ENCODE measurements at places on chromosomes 6 and 20.

DNA sequence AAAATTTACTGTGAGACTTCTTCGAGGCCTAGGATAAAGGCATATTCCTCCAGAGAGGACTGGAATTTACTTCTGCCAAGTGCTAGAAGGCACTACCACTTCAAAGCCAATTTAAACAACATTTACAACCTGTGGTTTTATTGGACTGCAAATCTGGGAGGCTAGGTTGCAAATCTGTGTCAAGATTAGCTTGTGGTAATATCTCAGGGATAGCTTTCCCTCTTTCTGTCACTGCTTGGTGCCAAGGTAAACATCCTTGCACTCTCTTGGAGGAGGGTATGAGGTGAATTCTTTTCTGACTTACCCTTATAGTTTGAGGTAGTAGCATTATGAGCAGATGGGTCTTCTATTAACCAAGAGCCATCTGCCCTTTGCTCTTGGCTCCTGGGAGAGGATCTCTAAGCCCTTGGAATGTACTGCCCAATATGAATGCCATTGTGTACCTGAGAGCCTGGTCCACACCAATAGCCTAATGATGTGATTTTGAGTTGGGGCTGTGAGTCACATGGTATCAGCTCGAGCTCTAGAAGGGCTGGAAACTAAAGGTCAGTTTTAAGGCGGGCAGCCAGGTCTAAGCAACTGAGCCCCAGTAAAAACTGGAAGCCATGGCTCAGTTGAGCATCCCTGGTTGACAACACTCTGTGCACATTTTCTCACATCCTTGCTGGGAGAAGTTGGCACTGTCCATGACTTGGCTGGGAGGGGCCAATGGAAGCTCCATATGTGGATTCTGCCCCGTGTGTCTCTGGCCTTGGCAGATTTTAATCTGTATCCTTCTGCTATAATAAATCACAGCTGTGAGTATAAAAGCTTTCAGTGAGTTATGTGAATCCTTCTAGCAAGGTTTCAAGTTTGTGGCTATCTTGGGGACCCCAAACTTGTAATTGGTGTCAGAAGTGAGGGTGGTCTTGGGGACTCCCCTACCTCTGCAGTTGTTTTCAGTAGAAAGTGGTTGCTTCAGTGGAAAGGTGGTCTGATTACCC is 188.1 kb downstream of the UBE3D start:
- DNase-seq: no peak

DNA sequence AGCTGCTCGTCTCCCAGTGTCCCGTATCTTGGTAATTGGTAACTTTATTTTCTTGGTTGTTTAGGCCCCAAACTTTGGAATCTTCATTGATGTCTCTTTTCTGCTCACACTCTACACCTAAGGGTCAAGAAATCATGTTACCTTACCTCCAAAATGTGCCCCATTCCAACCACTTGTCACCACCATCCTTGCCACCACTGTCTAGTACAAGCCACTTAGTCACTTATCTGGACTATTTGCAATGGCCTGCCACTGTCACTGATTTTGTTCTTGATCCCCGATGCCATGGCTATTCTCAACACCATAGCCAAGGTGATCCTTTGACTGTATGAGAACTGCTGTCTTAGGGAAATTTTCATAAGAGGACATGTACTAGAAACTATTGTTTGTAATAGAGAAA is 46.0 kb upstream of the SLC22A16 start:
- DNase-seq: no peak

- no peak for DNase-seq
Measured at GRCh38 chr20:50671626-50672025, 19.7 kb downstream of the RIPOR3 start.

GRCh38 chr6:15674690-15675386 is 12.0 kb upstream of the DTNBP1 start:
- DNase-seq: no peak

DNA sequence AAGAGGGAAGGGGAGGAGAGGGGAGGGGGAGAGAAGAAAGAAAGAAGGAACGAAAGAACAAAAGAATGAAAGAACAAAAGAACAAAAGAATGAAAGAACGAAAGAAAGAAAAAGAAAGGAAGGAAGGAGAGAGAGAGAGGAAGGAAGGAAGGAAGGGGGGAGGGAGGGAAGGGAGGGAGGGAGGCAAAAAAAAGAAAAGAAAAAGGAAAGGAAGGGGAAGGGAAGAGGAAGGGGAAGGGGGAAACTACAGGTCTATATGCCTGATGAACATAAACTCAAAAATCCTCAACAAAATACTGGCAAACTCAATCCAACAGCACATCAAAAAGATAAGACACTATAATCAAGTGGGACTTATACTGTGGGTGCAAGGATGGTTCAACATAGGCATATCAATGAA is 13.7 kb upstream of the LGSN start:
- no peak for DNase-seq

DNA sequence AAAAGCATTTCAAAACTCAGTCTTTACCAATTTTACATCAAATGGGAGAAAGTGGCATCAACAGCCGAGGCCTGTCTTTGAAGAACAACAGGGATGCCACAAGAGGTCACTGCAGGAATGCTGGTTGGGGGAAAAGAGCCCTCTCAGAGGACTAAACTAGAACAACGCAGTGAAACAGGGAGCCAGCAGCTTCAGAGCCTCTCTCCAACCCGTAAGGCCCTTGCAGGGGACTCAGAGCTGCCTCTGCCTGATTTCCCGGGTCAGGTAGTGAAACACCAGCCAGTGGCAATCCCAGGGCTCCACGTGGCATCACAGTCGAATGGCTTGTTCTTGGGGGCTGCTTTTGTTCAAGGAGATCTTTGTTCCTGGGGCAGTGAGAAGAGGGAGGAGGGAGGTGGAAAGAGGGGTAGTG is 55.0 kb upstream of the KCNK16 start:
- DNase-seq: no peak

DNA sequence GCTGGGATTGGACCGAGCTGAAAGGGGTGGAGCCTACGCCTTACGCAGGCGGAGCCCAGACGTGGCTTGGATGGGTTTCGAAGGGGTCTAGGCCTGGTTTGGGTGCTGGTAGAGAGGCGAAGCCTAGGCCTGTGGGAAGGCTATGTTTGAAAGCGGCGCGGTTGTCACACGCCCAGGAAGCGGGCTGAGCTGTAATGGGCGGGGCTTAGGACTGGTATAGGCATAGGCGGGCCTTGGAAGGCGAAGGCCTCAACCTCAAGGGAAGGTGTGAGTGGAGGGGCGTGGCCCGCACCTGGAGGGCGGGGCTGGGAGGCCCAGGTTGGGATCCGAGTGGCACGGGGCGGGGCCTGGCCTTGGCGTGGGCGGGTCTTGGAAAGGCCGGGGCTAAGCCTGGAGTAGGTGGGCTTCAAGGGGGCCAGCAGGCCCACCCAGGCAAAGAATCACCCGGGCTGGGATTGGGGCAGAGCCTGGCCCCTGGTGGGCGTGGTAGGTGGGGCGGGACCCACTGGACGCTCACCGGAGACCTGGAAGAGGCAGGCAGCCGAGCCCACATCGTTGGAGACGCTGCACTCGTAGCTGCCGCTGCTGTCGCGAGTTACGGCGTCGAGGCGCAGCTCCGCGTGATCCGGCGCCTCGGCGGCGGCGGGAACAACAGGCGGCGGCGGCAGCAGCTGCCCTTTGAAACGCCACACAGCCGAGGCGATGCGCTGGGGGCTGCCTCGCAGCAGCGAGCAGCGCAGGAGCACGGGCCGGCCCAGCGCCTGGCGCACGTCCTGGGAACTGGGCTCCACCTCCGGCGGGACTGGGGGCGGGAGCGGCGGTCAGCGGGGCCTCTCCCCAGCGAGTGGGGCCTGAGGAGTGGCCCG is 49.0 kb downstream of the MDGA1 start:
- no peak for DNase-seq

GRCh38 chr6:156840606-156841005 is 63.4 kb downstream of the ARID1B start:
- no peak for DNase-seq

DNA sequence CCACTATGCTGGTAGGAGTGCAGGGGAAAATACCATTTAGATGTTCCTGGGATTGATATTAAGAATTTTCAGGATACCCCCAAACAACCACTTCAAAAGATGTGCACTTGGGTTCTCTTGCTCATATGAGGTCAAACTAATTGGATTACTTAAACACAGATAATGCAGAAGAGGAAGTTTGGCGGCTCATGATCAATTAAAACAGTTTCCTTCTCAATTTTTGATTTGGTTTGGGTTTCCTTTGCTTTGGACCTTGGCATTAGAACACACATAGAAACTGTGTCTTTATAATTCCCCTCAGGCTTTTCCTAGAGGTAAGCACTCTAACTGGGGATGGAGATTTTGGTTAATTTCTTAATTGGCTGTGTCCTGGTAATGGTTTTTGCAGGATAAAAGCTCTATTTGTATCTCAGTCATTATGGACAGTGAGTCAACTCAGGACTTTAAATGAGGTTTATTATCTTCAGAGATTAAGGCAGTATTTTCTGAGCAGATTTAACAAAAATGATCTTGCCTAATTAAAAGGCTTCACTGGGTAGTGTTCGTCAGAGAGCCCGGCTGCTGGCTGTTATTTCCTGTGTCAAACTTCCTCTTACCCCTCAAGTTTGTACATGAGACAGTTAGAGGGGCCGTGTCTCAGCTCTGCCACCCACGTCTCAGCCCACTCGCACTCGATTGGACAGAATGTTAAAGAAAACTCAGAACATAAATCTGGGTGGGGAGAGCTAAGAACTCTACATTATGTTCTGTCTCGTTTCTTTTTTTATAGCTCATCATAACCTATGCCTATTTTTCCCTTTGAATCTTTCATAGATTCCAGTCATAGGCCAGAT is 50.3 kb upstream of the PREP start:
- DNase-seq: peak; percentile 7

DNA sequence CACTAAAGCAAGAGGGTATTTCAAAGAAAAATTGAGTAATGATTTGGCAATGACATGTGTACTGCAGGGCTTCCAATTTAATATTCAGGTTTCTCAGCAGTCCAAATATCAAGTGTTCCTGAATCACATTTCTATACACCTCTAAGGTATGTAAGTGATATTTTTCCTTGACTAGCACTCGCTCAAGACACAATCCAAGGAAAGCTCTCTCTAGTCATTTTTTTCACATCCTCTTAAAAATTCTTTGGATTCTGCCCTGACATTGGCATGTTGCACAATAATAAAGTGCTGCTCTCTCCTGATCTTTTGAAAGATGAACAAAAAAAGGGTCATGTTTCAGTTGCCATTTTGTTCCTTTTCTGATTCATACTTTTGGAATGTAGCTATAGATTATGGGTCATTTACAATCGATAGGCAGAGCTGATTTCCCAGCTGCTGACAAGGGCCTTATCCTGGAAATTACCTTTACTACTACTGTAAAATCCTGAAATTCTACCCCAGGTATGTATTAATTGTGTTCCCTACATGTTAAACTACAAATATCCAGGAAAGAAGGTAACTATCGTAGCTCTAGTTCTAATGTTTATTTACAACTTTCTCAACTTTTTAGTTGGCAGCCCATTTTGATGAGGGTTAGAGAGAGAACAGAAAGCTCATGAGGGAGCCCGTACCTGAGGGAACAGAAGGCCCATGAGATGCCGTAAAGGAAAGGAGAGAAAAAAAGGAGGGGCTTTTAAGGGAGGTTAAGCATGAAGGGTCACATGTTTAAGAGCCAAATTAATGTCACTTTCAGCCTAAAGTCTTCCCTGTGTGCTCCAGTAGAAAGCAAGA is 22.2 kb upstream of the ADGRG6 start:
- no peak for DNase-seq

DNA sequence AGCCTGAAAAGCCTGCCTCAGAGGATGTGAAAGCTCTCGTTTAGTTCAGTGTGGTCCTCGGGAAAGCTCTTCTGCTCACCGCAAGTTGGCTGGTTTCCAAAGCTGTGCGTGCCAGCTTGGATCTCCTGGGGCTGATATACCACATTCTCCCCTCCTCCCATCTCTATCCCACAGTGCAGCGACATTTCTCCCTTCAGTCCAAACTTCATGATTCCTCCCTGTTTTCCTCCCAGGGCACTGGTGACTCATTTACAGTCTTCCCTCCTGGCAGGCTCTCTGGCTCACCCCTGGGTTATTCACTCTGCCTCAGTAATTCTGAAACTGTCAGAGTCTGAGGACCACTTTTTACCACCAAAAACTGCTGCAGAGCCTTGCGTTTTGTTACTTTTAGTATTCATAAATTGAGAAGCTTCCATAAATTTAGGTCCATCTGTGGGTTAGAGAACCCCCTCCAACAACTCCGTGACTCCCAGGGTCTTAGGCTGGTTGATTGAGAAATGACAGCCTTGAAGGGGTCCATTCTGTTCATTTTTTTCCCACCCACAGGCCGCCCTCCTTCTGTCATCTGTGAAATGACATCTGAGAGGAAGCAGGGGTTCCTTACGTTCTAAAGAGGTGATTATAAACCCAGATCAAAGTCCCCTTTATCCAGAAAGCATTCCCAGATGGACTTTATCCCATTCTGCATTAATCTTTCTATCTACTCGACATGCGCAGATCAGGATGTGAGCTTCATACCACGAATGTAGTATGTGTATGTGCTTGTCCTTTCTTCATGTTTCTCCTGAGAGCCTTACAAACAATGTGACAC is 6.1 kb downstream of the TRIM10 start:
- no peak for DNase-seq

GRCh38 chr6:15491255-15491985 is 171.4 kb downstream of the DTNBP1 start:
- peak; percentile 52 for DNase-seq

- DNase-seq: no peak
Measured at GRCh38 chr20:63033794-63034709, 27.3 kb upstream of the BHLHE23 start.

- DNase-seq: no peak
Measured at GRCh38 chr6:117711369-117711768, 36.1 kb downstream of the NUS1 start.
